ENCODE measurements at places on chromosomes 2 and 18.

- no peak for DNase-seq
Measured at GRCh38 chr2:85889627-85890281, 964 bp upstream of the ST3GAL5 start.

DNA sequence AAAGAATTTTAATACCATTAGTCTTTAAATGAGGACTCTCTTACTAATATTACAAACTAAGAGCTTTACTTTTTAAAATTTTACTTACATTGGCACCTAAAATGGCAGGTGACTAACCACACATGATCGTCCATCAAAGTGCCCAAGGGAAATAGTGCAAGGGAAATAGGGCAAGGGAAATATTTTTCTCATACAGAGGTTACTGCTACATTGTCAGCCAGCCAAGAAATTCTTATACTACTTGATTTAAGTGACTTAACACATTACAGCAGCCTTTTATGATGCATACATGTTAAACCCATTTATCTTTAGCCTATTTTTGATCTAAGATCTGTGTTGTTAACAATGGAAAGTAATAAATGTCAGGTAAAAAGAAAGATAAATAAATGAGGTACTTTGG lies 587.2 kb upstream of the PKDCC start:
- no peak for DNase-seq

DNA sequence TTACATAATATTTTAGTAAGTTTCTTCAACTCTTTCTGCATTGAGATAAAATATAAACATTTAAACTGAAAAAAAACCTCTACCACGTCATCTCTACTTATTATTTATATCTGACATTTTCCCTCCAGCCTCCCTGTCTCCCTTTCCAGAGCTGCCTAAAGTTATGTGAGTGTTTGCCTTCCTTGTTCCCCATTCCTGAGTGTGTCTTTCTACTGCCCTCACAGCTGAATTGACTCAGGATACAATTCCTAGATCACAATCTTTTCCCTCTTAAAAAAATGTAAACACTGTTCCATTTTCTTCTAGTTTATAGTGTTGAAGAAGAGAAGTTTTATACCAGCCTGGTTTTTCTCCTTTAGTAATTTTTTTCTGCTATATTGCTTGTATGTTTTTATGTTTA lies 5.3 kb downstream of the TRPM8 start:
- DNase-seq: no peak

DNA sequence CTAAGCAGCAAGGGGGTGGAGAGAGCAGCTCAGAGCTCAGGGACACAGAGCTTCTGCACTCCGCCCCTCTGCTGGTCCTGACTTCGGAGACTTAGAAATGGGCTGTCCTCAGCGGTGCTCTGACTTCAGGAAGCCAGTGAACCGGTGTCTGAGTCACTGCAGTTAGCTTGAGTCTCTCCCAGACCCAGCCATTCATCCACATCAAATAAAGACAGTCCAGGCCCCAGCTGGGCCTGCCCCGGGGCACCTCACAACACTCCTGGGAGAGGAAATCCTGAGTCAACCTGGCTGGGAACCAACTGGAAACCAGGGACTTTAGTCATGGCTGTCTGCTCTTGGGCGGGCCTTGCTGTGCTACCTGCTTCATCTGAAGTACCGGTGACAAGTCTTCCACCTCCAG lies 5.4 kb upstream of the ITGB6 start:
- DNase-seq: peak; percentile 78

DNA sequence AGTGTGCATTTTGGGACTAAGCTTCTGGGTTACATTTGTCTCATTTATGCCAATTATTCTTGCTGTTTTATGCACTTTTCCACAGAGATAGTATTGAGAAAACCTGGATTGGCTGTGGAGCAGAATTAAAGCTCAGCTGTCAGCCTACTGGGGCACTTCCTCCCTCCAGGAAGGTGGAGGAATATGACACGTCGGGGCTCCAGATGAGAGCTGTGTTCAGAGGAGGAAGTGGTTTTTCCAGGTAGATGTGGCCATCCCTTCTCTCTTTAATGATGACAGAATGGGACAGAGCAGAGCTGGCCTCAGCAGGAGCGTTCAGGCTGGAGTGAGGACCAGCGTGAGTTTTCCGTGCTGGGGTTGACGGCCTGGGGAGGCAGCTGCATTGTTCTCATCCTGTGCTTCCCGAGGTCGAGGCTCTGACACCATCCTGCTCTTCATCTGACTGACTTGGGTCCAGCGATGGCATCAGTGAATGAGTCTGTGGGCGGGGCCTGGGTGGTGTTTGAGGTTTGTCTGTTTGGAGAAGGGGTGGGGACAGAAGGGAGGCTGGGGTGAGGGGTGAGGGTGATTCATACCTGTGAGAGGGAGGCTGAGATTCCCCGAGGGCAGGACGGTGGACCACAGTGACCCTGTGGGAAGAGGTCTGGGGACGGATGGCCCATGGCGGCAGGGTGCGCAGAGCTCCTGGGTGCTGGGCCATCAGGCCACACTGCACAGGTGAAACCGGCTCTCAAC lies 207.0 kb downstream of the LDLRAD4 start:
- no peak for DNase-seq

GRCh38 chr2:233822781-233823730 lies 31.3 kb downstream of the HJURP start:
- no peak for DNase-seq

DNA sequence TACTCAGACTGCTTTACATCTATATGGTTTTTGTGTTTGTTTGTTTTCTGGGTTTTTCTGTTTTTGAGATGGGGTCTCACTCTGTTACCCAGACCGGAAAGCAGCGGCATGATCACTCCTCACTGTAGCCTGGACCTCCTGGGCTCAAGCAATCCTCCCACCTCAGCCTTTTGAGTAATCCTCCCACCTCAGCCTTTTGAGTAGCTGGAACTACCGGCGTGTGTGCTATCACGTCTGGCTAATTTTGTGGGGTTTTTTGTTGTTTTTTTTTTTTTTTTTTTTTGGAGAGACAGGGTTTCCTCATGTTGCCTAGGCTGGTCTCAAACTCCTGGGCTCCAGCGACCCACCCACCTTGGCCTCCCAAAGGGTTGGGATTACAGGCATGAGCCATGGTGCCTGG lies 9.1 kb downstream of the MAP3K2 start:
- no peak for DNase-seq

GRCh38 chr18:13139885-13140450 lies 78.6 kb upstream of the LDLRAD4 start:
- DNase-seq: no peak

DNA sequence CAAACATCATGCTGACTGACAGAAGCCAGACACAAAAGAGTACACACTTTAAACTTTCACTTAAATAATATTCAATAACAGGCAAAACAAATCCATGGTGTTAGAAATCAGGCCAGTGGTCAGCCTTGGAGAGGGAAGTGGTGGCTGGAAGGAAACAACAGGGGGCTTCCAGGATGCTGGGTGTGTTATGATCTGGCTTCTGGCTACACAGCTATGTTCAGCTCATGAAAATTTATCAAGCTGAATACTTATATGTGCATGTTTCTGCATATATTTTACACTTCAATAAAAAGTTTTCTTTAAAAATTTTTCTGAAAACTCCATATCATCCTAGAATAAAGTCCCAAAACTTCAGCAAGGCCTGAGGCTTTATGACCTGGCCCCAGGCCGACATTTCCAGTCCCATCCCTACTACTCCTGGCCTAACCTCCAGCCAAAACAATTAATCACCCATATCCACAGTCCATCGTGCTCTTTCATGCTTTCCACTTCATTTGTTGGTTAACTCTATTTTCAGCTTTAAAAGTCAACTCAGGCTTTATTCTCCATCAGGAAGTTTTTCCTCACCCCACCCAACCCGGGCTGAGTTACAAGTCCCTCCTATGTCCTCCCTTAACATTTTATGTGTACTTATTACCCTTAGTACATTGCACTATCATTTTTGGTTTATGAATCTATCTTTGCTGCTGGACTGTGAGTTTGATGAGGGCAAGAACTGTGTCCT lies 27.9 kb upstream of the SPTBN1 start:
- no peak for DNase-seq

DNA sequence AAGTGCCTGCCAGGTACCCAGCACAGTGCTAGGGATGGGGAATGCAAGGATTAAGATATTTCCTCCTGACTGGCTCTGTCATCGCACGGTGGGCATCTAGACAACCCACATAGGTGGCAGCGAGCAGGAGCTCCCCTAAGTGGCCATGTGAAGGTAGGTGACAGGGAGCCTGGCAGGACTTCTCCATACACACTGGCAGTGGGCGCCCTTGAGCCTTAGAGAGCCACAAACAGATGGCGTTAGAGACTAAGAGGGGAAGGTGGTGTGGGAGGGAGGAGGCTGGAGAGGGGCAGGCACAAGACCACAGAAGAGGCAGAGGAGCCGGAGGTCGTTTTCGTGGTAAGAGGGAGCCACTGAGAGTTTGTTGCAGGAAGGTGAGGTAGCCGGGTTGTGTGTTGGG lies 15.2 kb downstream of the PRELID3A start:
- DNase-seq: no peak

GRCh38 chr18:13390711-13391110 lies 172.2 kb downstream of the LDLRAD4 start:
- no peak for DNase-seq
